GM03348 (cell line): ENCODE measurements at places on chromosomes 6 and 20.

GRCh38 chr6:167947716-167948115, 49.8 kb upstream of the KIF25 start:
- no peak for DNase-seq

DNA sequence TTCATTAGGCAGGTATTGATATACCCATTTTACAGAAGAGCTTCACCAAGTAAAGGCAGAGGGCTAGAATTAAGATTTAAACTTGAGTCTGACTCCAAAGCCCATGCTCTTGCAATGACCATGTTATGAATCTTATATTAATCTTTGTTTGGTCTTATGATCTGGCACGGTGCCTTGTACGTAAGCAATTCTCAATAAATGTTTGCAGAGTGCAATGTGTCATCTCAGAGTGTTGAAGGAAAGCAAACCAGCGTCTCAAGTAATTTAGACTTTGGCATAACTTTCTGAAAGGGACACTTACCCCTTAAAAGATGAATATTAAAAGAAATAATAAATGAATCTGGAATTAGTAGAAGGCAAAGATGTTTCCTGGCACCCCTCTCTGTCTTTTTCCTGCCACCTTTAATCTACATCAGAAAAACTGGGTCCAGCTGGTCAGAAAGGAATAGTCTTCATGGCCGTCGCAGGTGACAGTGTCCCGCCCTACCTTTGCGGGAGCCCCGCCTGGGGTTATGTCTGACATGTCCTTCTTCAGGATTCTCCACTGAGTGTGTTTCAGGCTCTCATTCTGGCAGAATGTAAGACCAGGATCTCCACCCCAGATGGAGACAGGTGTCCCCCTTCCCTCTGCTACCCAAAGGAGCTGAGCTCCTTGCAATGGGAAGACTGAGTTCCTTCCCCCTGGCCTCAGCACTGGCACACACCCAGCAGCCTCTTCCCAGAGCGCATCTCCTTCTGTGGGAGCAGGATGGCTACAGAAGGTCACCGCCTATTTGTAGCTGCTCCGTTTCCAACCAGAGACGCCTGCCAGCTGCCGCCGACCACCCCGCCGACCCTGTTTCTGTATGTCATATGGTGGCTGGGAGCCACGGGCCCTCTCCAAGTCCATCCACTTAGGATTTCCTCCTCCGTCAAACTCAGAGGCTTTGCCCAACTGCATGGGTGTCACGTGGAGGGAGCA, 266.3 kb upstream of the ECI2 start:
- DNase-seq, result no peak

DNA sequence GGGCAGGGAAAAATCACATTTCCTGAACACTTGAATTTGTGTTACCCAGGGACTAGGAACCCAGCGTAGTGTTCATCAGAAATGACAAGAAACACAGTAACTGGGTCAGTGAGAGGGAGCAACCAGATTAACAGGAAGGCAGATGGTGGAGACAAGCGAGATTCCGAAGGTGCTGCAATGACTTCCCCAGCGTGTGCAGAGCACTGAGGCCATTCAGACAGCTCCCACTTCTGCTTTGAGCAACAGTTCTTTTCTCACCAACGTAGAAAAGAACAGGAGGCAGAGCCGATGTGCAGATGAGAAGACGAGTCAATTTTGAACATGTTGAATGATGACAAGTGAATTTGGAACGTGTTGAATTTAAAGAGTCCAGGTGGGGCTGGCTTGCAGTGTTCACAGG, 63.1 kb upstream of the IFNGR1 start:
- DNase-seq, result no peak

- no peak for DNase-seq
Measured at GRCh38 chr20:3775457-3776108, 5.7 kb downstream of the SPEF1 start.

GRCh38 chr6:97864366-97864765, 581.4 kb upstream of the MMS22L start:
- no peak for DNase-seq

DNA sequence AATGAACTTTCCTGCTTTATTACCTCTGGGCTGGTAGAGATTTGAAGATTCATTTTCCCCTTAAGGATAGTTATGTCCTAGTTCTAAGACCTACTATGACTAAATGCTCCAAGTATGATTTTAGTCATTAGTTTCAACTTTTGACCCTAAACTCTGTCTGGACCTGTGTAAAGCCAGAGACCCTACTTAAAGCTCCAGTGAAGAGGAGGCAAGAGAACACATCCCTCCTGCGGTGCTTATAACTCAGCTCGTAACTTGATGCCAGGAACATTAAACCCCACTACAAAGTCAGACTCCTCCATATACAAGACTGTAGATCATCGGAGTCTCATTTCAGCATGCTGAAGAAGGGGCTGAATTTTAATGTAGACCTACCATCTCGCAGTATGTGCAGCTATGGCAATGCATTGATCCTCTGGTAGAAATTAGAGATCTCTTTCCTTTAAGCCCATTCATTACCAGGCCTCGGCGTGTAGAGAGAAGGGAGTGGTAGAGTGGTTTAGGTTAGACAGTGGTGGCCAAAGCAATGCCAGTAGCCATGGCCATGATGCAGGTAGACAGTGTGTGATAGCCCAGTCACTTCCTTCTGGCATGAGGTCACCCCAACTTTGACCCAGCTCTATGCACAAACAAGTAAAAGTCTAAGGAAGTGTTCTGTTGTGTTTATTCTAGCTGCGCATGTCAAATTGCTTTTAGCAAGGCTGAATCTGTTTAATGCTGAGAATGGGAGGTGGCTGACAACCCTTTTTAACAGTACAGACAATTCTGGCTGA, 34.8 kb upstream of the MYB start:
- DNase-seq, result no peak

DNA sequence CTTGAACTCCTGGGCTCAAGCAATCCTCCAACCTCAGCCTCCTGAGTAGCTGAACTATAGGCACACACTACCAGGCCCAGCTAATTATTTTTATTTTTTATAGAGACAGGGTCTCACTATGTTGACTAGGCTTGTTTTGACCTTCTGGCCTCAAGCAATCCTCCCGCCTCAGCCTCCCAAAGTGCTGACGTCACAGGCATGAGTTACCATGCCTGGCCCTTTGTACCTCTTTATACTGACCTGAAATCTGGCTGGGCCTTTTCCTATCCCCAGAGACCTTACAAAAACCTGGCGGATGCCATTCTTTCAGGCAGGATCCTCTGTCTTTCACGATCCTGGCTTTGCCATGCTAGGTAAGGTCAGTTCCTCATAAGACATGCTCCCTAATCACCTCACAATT, 11.5 kb downstream of the WFDC3 start:
- DNase-seq, result no peak

DNA sequence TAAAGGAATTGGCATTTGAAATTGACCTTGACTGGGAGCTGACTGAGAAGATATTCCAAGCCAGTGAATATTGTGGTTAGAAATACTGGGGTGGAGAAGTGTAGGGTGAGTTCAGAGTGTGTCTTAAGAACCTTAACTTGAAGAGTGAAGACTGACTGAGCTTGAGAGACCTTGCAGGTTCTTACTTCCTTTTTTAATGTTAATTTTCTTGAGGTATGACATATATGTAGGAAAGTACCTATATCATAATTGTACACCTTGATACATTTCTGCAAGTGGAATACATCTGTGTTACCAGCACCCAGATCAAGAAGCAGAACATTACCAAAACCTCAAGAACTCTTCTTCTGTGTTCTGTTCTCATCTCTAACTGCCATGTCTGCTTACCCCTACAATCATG, 11.0 kb downstream of the DHX35 start:
- no peak for DNase-seq

GRCh38 chr6:35049900-35050756, 91.0 kb downstream of the TCP11 start:
- DNase-seq, result peak; percentile 87

DNA sequence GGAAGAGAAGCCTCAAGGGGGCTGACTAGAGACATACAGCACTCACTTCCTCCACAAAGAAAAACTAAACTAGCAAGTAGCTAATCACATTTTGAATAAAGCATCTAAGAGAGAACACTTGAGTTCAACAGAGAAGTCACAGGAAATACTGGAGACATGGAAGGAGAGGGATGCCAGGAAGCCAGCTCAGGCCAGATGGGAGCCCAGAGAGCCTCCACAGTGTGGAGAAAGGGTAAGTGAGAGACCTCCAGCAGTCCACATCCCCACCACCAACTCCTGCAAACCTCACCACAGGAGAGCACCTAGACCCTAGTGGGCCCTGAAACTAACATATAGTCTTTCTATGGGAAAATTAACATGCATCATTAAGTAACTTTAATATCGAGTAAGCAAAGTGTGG, 79.2 kb downstream of the EPM2A start:
- DNase-seq, result peak; percentile 12

DNA sequence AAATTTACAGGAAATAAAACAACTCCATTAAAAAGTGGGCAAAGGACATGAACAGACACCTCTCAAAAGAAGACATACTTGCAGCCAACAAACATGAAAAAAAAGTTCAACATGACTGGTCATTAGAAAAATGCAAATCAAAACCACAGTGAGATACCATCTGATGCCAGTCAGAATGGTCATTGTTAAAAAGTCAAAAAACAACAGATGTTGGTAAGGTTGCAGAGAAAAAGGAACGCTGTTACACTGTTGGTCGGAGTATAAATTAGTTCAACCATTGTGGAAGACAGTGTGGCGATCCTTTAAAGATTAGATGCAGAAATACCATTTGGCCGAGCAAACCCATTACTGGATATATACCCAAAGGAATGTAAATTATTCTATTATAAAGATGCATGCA, 858.0 kb upstream of the FLRT3 start:
- no peak for DNase-seq

GRCh38 chr6:155434096-155434495, 21.5 kb downstream of the NOX3 start:
- no peak for DNase-seq

GRCh38 chr20:51340451-51340840, 202.1 kb downstream of the NFATC2 start:
- DNase-seq, result no peak

DNA sequence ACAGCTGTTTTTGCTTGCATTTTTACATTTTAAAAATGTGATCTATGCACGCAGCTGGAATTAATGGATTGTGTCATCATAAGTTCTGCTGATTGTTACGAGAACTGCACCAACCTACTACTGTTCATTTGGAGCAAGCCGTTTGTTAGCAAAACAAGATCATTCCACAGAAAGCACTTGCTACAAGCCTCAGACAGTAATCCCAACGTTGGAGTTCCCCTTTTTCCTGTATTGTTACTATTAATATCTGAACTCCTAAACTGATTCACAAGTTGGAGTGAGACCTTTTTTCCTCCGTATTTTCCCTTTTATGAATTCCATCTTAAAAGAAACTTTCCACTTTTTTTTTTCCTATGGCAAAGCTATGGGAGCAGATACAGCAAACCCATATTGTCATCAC, 3.5 kb downstream of the TENT5A start:
- DNase-seq, result no peak

DNA sequence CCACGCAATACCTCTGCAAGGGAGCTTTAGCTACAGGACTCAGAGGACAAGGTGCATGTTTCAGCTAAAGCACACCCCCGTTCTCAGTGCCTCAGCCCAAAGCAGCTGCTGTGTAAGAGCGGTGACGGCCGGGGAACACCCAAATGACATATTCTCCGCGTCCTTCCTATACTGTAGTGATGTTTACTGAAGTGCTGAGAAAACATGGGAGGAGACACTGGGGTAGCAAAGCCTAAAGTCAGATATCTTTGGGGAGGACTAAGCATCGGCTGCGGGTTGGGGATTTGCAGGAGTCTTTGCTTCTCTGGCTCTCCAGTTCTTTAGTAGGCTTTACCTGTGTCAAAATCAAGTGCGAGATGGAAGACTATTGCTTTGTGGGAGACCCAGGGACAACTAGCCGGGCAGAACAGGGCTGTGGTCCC, 1.7 kb downstream of the SLC22A23 start:
- no peak for DNase-seq

GRCh38 chr6:32397252-32397920, 9.6 kb downstream of the BTNL2 start:
- DNase-seq, result no peak

GRCh38 chr6:79737172-79737571, 106.0 kb downstream of the SH3BGRL2 start:
- DNase-seq, result no peak

- no peak for DNase-seq
Measured at GRCh38 chr6:166241974-166242373, 66.2 kb downstream of the PRR18 start.

DNA sequence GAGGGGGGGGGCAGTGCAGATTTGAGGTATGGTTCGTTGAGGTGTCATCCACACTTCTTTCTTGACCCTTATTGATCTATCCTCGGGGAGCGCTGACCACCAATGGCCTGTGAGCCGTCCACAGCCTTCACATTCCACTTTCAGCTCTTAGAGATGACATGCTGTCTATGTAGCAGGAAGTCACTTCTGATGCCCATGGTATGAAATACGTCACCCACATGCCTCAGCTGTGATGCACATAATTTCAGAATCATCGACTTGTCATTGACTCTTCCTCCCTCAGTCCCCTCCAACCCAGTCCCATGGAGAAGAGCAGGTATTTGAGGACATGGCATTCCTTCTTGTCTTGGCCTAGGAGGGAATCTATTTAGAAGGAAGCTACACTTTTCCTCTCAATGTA, 4.7 kb upstream of the ADGRF5 start:
- peak; percentile 11 for DNase-seq

DNA sequence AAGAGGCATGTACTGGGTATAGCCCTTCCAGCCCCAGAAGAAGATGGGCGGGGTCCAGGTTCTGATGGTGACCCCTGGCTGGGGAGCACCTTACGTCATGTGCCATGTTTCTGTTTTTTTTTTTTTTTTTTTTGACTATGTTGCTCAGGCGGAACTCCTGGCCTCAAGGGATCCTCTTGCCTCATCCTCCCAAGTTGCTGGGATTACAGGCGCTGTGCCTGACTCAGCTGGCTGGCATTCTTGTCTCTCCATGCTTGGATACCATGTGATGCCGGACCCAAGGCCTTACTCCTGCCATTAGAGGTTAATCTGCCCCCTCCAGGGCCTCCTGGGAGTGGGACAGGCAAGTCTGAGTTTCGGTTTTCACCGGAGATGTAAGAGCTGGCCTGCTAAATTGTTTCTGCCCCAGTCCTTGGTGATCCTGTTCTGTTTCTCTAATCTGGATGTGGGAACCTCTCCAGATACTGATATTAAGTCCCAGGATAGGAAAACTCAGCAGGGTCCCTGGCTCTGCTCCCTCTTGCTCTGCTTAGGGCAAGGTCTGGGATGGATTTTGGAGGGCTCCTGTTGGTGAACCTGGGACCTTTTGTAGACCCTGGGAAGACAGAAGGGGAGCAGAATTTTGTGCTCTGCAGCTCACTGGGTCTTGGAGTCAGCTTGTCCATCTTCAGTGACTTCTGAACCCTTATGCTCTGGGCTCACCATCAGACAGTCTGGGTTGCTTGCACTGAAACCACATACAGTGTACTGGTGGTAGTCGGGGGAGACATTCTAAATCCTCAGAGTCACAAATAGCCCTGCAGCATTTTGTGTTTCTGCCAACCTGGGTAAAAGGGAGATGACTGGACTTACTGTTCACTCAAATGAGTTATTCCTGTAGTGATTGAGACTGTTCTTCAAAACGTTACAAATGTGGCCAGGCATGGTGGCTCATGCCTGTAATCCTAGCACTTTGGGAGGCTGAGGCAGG, 45.1 kb downstream of the PTK7 start:
- peak; percentile 82 for DNase-seq
